Epithelial cell of proximal tubule (primary cell): ENCODE measurements at places on chromosomes 4 and X. TPM values are rescaled to one million over a fixed set of nuclear protein-coding genes. Genes with fewer than 3 reads are reported as not detected.

Gene C4orf51
- not detected in 2 replicates for total RNA-seq

Gene LDB2
- 0.75 and 1.4 TPM in 2 replicates for total RNA-seq

Gene FAM53A
- 2.1 and 2.5 TPM in 2 replicates for total RNA-seq

Gene SLC16A2
- total RNA-seq = 5.3 and 5.4 TPM in 2 replicates

Gene MAGEC3
- total RNA-seq = not detected in 2 replicates

Gene DCAF4L1
- total RNA-seq = 0.07 TPM in 1 of 2 replicates, not detected in the other

Gene CACNA1F
- 0.12 TPM in 1 of 2 replicates, not detected in the other for total RNA-seq

Gene GALNTL6
- total RNA-seq = not detected in 2 replicates

Gene ZFP92
- total RNA-seq = 0.06 and 0.14 TPM in 2 replicates

Gene RAI2
- total RNA-seq = 0.17 TPM in 1 of 2 replicates, not detected in the other

Gene PCYT1B
- total RNA-seq = 0.12 and 3.5 TPM in 2 replicates

Gene NDP
- total RNA-seq = not detected in 2 replicates

Gene ADGRG4
- total RNA-seq = not detected in 2 replicates

Gene UVSSA
- 3.5 and 4.0 TPM in 2 replicates for total RNA-seq

Gene PNMA5
- total RNA-seq = not detected in 2 replicates

Gene TRIM75
- total RNA-seq = not detected in 2 replicates

Gene CENPVL1
- 0.07 TPM in 1 of 2 replicates, not detected in the other for total RNA-seq

Gene SPANXB1
- total RNA-seq = 0.65 TPM in 1 of 2 replicates, not detected in the other

Gene LAMP2
- total RNA-seq = 59.6 and 66.6 TPM in 2 replicates

Gene MTNR1A
- 0.36 TPM in 1 of 2 replicates, not detected in the other for total RNA-seq

Gene CLCN4
- 1.2 and 4.4 TPM in 2 replicates for total RNA-seq

Gene NAAA
- total RNA-seq = 8.9 and 14.0 TPM in 2 replicates

Gene FAM47B
- not detected in 2 replicates for total RNA-seq

Gene HS3ST1
- 2.5 and 5.1 TPM in 2 replicates for total RNA-seq

Gene NWD2
- not detected in 2 replicates for total RNA-seq

Gene GPR119
- not detected in 2 replicates for total RNA-seq

Gene NLRP2B
- not detected in 2 replicates for total RNA-seq

Gene KLB
- total RNA-seq = not detected in 2 replicates

Gene USP51
- total RNA-seq = 0.80 and 1.0 TPM in 2 replicates
